A549 treated with Hydrocortisone at 1 μM for 4 hours (cell line): ENCODE measurements at places on chromosomes 16 and 17. TPM values are rescaled to one million over a fixed set of nuclear protein-coding genes. Genes with fewer than 3 reads are reported as not detected.

The SLFN12L gene
- not detected in 5 replicates for total RNA-seq

The ACE gene
- total RNA-seq: 1.6 to 3.1 TPM (median 2.4 TPM) in 5 replicates

The CETP gene
- not detected in 5 replicates for total RNA-seq

The CD300LB gene
- total RNA-seq: 0.03 to 0.07 TPM (median 0.06 TPM) in 4 of 5 replicates, not detected in the other

The VWA3A gene
- total RNA-seq: 0.02 to 0.07 TPM (median 0.07 TPM) in 3 of 5 replicates, not detected in the others

The KRTAP4-6 gene
- not detected in 5 replicates for total RNA-seq

The PRAC2 gene
- not detected in 5 replicates for total RNA-seq

The KSR1 gene
- total RNA-seq: 12.5 to 17.3 TPM (median 14.3 TPM) in 5 replicates

The IGSF6 gene
- total RNA-seq: not detected in 5 replicates

The SEC14L1 gene
- total RNA-seq: 50.6 to 73.5 TPM (median 69.9 TPM) in 5 replicates

The NOL3 gene
- 80.2 to 102 TPM (median 97.0 TPM) in 5 replicates for total RNA-seq

The CENPT gene
- total RNA-seq: 24.3 to 27.5 TPM (median 26.6 TPM) in 5 replicates

The STH gene
- not detected in 5 replicates for total RNA-seq

The FBXL16 gene
- total RNA-seq: 11.9 to 16.3 TPM (median 12.7 TPM) in 5 replicates

The OR4D1 gene
- total RNA-seq: 0.02 TPM in 1 of 5 replicates, not detected in the others

The HERPUD1 gene
- 92.3 to 106 TPM (median 101 TPM) in 5 replicates for total RNA-seq

The SGCA gene
- 1.1 to 2.9 TPM (median 1.7 TPM) in 5 replicates for total RNA-seq

The CD300A gene
- 0.05 to 0.08 TPM (median 0.07 TPM) in 4 of 5 replicates, not detected in the other for total RNA-seq

The SCNN1G gene
- 1.9 to 2.5 TPM (median 2.3 TPM) in 5 replicates for total RNA-seq

The IKZF3 gene
- total RNA-seq: not detected in 5 replicates

The SOX8 gene
- 2.1 to 3.0 TPM (median 2.7 TPM) in 5 replicates for total RNA-seq

The SP6 gene
- total RNA-seq: 5.2 to 5.9 TPM (median 5.3 TPM) in 5 replicates

The RPL19 gene
- total RNA-seq: 3,879 to 4,178 TPM (median 3,969 TPM) in 5 replicates

The DVL2 gene
- total RNA-seq: 37.0 to 41.9 TPM (median 40.1 TPM) in 5 replicates

The KCNG4 gene
- not detected in 5 replicates for total RNA-seq

The CALB2 gene
- total RNA-seq: 4.0 to 7.1 TPM (median 5.1 TPM) in 5 replicates

The PSKH1 gene
- 13.2 to 16.0 TPM (median 14.7 TPM) in 5 replicates for total RNA-seq

The KRT20 gene
- total RNA-seq: 0.14 to 0.41 TPM (median 0.17 TPM) in 5 replicates

The ARL5C gene
- total RNA-seq: not detected in 5 replicates

The PRSS8 gene
- 0.83 to 1.4 TPM (median 1.2 TPM) in 5 replicates for total RNA-seq

The FBXW10 gene
- 0.92 to 1.3 TPM (median 1.3 TPM) in 5 replicates for total RNA-seq

The ITGB4 gene
- 88.7 to 126 TPM (median 108 TPM) in 5 replicates for total RNA-seq

The CDR2L gene
- 65.6 to 80.7 TPM (median 75.4 TPM) in 5 replicates for total RNA-seq

The IRF8 gene
- total RNA-seq: 0.33 to 0.68 TPM (median 0.53 TPM) in 5 replicates

The TPSD1 gene
- total RNA-seq: not detected in 5 replicates

The FZD2 gene
- 26.3 to 36.5 TPM (median 32.4 TPM) in 5 replicates for total RNA-seq

The NOG gene
- total RNA-seq: 0.58 to 1.1 TPM (median 0.91 TPM) in 5 replicates

The TPSAB1 gene
- 0.28 TPM in 1 of 5 replicates, not detected in the others for total RNA-seq

The GPRC5C gene
- 49.3 to 62.9 TPM (median 55.3 TPM) in 5 replicates for total RNA-seq

The USP36 gene
- 52.6 to 60.5 TPM (median 55.6 TPM) in 5 replicates for total RNA-seq

The SOX9 gene
- 7.3 to 10.5 TPM (median 9.5 TPM) in 5 replicates for total RNA-seq

The SEZ6L2 gene
- 18.2 to 22.4 TPM (median 20.4 TPM) in 5 replicates for total RNA-seq

The CLEC19A gene
- total RNA-seq: 0.06 to 0.13 TPM (median 0.07 TPM) in 5 replicates

The C16orf96 gene
- total RNA-seq: 0.05 to 0.08 TPM (median 0.06 TPM) in 4 of 5 replicates, not detected in the other

The CCL7 gene
- 0.14 to 0.24 TPM (median 0.21 TPM) in 3 of 5 replicates, not detected in the others for total RNA-seq

The CDYL2 gene
- total RNA-seq: 0.32 to 0.66 TPM (median 0.61 TPM) in 5 replicates

The STX4 gene
- 56.8 to 66.1 TPM (median 64.4 TPM) in 5 replicates for total RNA-seq
